ENCODE measurements at places on chromosomes 11 and 22. TPM values are rescaled to one million over a fixed set of nuclear protein-coding genes. Genes with fewer than 3 reads are reported as not detected.

The FIBP gene
- 262 TPM for total RNA-seq

The KCNK7 gene
- 0.06 TPM for total RNA-seq

The PRR5L gene
- total RNA-seq: 7.6 TPM

The RAG1 gene
- total RNA-seq: 0.53 TPM

The PATE4 gene
- not detected for total RNA-seq

The BTBD18 gene
- not detected for total RNA-seq

The C1QTNF5 gene
- 22.6 TPM for total RNA-seq

The CRYBB2 gene
- total RNA-seq: not detected

The KRTAP5-10 gene
- total RNA-seq: not detected

The PARVG gene
- total RNA-seq: 0.13 TPM

The PIWIL4 gene
- 2.6 TPM for total RNA-seq

The CRYBB3 gene
- not detected for total RNA-seq

Measured in aortic smooth muscle cell (primary cell).